ENCODE measurements at places on chromosomes 11 and 22.

DNA sequence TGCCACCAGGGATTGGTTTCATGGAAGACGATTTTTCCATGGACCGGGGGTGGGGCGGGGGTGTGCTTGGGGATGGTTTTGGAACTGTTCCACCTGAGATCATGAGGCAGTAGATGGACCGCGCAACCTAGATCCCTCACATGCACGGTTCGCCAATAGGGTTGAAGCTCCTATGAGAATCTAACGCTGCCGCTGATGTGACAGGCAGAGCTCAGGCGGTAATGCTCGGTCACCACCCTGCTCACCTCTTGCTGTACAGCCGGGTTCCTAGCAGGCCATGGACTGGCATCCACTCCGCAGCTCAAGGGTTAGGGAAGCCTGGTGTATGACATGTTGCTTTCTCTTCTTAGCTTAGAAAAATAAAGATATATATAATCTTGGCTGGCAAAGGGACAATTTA lies 22.0 kb downstream of the RBX1 start:
- DNase-seq = no peak
- H3K4me3 ChIP-seq = no peak overlapping the region
- H3K4me1 ChIP-seq = peaks cover 3% of the 10 kb centered on the region
- no peak overlapping the region for H3K27ac ChIP-seq
- H3K27me3 ChIP-seq = no peaks in the 10 kb centered on the region

DNA sequence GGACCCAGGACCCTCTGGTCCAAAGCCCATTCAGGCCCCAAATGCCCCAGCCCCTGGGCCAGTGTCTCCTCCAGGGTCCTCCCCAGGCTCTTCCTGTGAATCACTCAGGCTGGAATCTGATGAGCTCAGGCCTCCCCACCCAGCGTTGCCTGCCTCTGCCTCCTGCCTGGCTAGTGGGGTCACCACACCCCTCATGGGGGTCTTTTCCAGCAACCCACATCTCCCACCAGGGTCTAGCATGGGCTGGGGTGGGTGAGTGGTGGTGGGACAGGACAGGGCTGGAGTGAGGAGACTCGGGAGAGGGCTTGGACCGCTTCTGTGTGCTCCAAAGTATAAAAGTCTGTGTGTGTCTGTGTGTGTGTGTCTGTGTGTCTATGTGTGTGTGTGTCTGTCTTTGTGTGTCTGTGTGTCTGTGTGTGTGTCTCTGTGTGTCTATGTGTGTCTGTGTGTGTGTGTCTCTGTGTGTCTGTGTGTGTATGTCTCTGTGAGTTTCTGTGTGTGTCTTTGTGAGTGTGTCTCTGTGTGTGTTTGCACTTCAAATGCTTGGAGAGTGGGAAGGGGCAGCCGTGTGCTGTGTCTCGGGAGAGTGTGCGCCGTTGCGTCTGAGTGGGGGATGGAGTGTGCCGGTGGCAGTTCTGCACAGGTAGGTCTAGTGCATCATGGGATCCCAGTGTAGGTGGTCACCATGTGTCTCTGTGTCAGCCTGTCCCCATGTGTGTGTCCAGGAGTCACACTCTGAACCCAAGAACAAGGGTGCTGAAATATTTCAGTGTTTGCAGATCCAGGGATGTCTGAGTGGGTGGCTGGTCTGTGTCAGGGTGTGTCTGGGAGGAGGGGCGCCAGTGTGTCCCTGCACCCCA lies 8.8 kb downstream of the RIN1 start:
- H3K4me3 ChIP-seq = no peak overlapping the region
- no peaks in the 10 kb centered on the region for H3K36me3 ChIP-seq
- H3K27me3 ChIP-seq = no peaks in the 10 kb centered on the region

GRCh38 chr11:63635762-63636465 lies 21.7 kb upstream of the PLAAT3 start:
- H3K27me3 ChIP-seq = no peaks in the 10 kb centered on the region
- H3K4me3 ChIP-seq = no peak overlapping the region
- peaks cover 16% of the 10 kb centered on the region for H3K36me3 ChIP-seq
- DNase-seq = peak; percentile 58
- H3K4me1 ChIP-seq = peaks cover 17% of the 10 kb centered on the region

- H3K36me3 ChIP-seq = no peaks in the 10 kb centered on the region
- H3K27ac ChIP-seq = no peak overlapping the region
- H3K27me3 ChIP-seq = no peaks in the 10 kb centered on the region
- H3K4me1 ChIP-seq = no peaks in the 10 kb centered on the region
- H3K4me3 ChIP-seq = no peak overlapping the region
Measured at GRCh38 chr11:92859156-92859690, 110.2 kb upstream of the MTNR1B start.

- H3K36me3 ChIP-seq = peaks cover 38% of the 10 kb centered on the region
- H3K4me3 ChIP-seq = no peak overlapping the region
- peaks cover 23% of the 10 kb centered on the region for H3K4me1 ChIP-seq
- H3K27ac ChIP-seq = no peak overlapping the region
- DNase-seq = no peak
Measured at GRCh38 chr22:24068377-24068680, 57.2 kb downstream of the CABIN1 start.

GRCh38 chr11:35064114-35064800 lies 74.7 kb upstream of the CD44 start:
- no peak overlapping the region for H3K4me3 ChIP-seq
- H3K36me3 ChIP-seq = peaks cover 17% of the 10 kb centered on the region
- H3K27ac ChIP-seq = no peak overlapping the region
- DNase-seq = no peak

GRCh38 chr11:69799582-69799981 lies 19.6 kb downstream of the FGF3 start:
- H3K4me3 ChIP-seq = no peak overlapping the region
- H3K4me1 ChIP-seq = no peaks in the 10 kb centered on the region
- no peaks in the 10 kb centered on the region for H3K36me3 ChIP-seq
- DNase-seq = no peak
- no peaks in the 10 kb centered on the region for H3K27me3 ChIP-seq

DNA sequence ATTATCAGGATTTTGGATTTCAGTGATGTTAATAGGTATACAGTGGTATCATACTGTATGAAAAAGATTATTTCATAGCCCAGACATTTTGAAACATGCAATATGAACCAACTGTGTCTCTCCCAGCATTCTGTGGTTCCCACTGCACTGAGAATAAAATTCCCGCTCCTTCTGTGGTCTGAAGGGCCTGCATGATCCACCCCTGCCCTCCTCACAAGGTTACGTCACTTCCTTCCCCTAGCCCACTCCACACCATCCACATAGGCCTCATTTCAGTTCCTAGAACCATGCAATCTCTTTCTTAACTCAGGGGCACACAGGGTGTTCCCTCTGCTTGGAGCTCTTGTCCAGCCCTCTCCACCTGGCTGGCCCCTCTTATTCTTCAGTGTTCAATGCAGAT lies 103.1 kb downstream of the TSPAN18 start:
- H3K36me3 ChIP-seq = no peaks in the 10 kb centered on the region
- no peak for DNase-seq
- no peaks in the 10 kb centered on the region for H3K4me1 ChIP-seq
- H3K27me3 ChIP-seq = peaks cover 3% of the 10 kb centered on the region
- no peak overlapping the region for H3K27ac ChIP-seq

- peaks cover 48% of the 10 kb centered on the region for H3K36me3 ChIP-seq
- peaks cover 23% of the 10 kb centered on the region for H3K4me1 ChIP-seq
- H3K27me3 ChIP-seq = no peaks in the 10 kb centered on the region
- DNase-seq = no peak
- H3K27ac ChIP-seq = no peak overlapping the region
Measured at GRCh38 chr11:35765211-35765610, 102.6 kb downstream of the TRIM44 start.

GRCh38 chr11:45400591-45400990 lies 114.5 kb upstream of the SYT13 start:
- peaks cover 4% of the 10 kb centered on the region for H3K27me3 ChIP-seq
- no peak overlapping the region for H3K27ac ChIP-seq
- no peak for DNase-seq
- H3K4me3 ChIP-seq = no peak overlapping the region
- no peaks in the 10 kb centered on the region for H3K36me3 ChIP-seq

DNA sequence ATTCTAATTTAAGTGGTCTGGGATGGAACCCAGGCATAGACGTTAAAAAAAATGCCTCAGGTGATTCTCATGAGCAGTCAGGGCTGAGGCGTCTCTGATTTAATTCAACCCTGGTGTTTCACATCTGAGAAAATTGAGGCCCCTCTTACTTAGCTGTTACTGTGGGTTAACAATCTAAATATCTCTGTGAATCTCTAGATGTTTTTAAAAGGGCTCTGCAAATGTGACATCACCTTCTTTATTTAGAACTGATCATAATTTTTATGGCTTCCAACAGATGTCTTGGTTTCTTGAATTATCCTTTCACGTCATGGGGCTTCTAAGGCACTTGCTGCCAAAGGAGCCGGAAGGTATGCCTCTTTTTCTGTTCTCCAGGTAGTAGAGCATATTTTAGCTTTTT lies 76.1 kb upstream of the LIN7C start:
- H3K4me3 ChIP-seq = no peak overlapping the region
- H3K36me3 ChIP-seq = peaks cover 10% of the 10 kb centered on the region
- no peak for DNase-seq
- H3K4me1 ChIP-seq = no peaks in the 10 kb centered on the region
- H3K27ac ChIP-seq = no peak overlapping the region
